Activated T-helper 9 cell treated with anti-CD3 and anti-CD28 coated beads, Interleukin-2, amount 50 U/mL, for 16 hours (primary cell): ENCODE measurements at places on chromosomes 6 and 20.

DNA sequence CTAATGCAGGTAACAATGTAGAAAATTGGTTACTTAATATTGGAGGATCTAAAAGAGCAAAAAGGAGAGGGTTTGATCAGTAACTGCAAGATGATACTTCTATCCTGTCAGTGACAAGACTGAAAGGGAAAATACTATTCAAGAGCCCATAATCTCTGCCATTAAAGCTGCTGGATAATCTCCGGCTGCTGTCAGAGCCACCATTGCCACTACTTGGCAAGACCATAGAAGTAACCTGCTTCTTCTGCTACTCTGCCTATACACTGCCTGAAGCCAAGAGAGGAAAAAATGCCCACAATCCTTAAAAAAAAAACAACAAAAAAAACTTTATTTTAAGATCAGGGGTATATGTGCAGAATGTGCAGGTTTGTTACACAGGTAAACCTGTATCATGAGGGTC lies 386.5 kb upstream of the ID4 start:
- no peak for DNase-seq

DNA sequence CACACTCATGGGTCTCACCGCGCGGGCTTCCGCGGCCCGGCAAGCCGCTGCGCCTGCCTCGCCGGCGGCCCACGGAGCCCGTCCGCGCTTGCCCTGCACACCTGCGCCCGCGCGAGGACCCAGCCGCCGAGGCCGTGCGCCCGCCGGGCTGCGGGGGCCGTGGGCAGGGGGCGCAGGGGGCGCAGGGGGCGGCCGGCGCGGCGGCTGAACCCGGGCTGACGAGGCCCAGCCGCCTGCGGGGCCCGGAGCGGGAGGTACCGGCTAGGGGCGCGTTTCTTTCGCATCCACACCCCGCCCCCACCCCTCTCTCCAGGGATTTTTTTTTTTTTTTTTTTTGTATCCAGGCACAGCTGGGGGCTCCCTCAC lies 43.8 kb upstream of the OSTM1 start:
- no peak for DNase-seq

- no peak for DNase-seq
Observed at GRCh38 chr6:45617441-45617840, 239.7 kb upstream of the SUPT3H start.

DNA sequence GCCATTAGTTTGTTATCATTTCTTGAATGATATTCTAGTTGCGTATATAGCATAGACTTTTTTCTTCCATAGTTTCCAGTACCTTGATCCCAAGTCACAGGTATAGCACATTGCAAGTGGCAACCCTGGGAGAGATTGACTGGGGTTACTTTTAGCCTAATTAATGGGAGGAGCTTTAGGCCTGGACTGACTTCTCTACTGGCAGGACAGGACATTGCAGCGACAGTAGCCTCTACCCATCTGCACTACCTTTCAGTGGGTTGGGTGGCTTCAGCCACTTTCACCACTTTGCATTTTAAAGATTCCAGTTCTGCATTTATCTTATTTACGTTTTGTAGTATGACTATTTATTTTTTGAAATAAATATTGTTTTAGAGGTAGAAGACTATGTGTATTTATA lies 320.3 kb downstream of the RIMS1 start:
- DNase-seq, result no peak

DNA sequence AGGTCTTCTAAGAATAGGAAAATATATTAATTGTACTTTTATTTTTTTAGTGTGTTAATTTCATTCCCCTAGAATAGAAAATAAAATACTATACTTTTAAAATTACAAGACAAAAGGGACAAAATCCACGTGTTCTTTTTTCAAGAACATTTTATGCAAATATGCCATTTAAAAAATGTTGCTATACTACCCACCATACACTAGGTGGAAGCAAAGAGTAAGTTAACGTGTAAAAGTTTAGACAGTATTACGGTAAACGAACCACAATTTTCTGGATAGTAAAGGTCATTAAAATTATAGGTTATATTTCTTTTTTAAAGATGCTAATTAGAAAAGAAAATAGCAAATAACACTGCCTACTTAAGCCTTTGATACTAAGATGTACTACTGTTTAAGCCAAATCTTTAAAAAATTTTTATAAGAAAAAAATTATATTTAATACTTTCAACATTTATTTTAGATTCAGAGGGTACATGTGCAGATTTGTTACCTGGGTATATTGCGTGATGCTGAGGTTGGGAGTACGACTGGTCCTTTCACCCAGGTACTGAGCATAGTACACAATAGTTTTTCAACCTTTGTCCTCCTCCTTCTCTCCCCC lies 287.6 kb downstream of the PHF3 start:
- no peak for DNase-seq
